ENCODE measurements at places on chromosomes 16 and 17.

- DNase-seq = no peak
Observed at GRCh38 chr17:40139566-40140058, 725 bp upstream of the CASC3 start.

DNA sequence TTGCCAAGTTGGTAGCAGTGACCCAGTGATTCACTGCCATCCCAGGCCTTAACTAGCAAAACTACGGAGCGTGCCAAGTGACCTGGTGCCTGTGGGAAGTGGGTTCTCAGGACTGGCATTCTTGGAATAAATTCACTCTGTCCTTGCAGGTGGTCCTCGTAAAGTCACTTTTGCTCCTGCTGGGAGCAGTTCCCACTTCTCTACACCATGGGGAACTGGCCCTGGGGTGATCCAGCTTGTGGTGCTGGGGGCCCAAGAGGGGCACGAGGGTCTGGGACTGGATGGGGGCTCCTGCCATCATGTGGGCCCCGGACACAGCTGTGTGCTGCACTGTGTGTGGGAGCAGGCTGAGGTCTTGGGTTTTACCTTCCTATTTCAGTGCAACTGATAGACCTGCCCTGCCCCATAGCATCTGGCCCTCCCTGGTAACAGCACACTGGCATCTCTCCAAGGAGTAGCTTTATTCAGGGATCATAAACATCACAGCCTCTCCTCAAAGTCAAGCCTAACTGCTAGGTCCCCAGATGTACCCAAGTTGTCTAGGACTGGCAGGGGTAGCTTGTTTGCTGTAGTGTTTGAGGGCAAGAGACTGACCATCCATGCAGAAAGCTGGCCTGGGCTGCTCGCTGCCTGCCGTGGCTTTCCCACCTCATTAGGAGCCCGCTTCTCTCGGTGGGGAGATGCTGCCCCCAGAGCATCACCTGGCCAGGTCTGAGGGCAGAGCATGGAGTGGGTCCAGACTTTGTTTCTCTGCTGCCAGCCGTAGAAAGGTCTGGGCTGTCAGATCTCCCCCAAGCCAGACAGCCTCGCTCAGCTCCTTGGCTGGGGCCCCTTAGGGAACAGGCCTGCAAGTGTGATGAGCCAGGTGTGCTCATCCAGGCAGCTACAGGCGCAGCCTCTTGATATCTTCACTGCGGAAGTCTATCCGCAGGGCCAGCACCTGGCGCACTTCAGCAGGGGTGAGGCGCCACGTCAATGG, 26.0 kb downstream of the FCSK start:
- DNase-seq = no peak

DNA sequence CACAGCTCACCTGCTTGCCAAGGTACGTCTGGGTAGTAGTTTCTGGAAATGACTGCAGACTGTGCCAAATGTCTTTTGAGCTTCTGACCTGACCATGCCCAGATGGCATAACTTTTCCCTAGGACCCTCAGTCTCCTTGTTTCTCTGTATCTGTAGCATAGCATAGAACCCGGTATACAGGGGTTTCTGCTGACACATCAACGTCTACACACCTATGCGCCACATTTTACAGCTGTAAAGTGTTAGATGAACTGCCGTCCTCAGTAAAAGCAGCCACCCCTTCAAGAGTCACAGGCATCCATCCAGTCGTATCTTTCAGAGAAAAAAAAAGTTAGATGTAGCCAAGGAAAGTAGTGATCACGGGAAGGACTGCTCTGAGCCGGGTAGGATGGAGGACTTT, 17.4 kb downstream of the KCTD2 start:
- no peak for DNase-seq

DNA sequence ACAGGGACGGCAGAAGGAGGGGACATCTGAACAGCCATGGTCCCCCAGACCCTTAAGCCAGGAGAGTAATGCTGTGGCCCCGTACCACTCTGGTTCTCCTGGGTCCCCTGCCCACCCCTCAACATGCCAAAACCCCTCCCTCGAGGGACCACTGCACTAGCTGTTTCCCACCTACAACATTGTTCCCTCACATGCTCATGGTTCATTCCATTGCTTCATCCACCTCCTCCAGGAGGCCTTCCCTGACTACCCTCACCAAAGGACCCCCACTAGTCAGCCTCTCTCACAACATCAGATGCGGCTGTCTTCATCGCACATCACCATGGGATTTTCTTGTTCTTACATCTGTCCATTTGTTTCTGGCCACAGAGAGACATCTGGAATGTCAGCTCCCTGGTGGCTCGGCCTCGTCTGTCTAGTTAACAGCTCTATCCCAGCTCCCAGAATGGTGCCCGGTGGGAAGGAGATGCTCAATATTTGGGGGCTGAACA, 1.7 kb downstream of the DOK4 start:
- no peak for DNase-seq

DNA sequence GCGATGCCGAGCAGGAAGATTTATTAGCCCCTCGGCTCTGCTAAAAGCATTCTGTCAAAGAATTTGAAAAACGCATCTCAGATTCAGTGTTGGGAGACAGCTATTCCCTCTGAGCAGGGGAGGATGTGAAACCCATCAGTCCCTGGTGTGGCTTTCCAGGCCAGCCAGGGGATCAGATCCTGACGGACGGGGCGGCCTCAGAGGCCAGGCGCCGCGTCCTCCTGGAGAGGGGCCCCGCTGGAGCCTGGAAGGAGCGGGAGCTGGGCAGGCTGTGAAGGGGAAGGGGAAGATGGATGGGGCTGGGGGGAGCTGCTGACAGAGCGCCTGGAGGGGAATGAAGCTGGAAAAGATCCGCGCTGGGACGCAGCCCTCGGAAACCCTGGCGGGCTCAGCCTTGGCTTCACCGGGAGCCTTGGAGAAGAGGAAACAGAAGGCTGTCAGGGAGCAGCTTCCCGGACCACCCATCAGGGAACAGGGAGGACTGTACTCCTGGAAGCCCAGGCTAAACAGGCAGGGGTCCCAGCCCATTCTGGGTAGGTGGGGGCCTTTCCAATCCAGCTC, 358.0 kb downstream of the C16orf95 start:
- peak; percentile 70 for DNase-seq

GRCh38 chr16:87126403-87127025, 190.7 kb downstream of the C16orf95 start:
- DNase-seq = no peak

DNA sequence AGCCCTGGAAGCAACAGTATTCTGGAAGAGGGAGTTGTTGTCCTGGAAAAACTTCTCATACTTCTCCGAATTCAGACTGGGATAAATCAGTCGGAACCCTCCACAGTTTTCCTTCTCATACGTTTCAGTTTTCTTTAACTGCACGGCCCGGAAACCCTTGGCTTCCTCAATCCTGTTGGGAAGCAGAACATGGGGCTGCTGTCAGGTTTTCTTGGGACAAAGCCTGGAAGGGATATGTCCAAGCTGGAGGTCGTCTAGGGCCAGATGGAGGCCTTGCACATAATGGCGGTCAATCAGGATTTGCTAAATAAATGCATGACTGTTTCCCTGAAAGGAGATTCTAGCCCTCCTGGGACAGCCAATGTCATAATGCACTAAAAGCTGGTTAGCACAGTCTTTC, 29.2 kb downstream of the TTLL6 start:
- no peak for DNase-seq

- no peak for DNase-seq
Observed at GRCh38 chr17:50346313-50347116, 589 bp downstream of the XYLT2 start.

DNA sequence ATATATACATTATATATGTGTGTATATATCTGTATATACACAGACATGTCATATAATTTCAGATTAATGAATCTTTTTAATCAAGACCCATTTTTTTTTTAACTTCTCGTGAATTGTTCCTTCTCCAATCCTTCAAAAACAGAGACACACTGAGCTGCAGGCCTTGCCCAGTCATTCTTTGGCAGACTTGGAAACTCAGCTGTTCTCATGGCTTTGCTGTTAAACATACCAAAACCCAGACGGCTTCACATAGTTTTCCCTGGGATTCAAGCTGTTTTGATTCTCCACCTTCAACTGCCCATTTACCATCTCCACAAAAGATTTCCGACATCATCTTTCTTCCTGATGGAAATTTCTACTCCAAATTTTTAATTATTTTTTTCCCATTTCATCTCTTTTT, 148.7 kb downstream of the KCNJ2 start:
- DNase-seq = no peak

All from fibroblast of skin of abdomen (primary cell).